Stimulated activated CD4-positive, alpha-beta T cell treated with anti-CD3 and anti-CD28 coated beads, Interleukin-1b, Interleukin-23, amount 100 ng/mL, for 1 hour (primary cell): ENCODE measurements at places on chromosomes 4 and X.

GRCh38 chrX:47360423-47361179 lies 9.8 kb upstream of the ZNF157 start:
- DNase-seq, result no peak

DNA sequence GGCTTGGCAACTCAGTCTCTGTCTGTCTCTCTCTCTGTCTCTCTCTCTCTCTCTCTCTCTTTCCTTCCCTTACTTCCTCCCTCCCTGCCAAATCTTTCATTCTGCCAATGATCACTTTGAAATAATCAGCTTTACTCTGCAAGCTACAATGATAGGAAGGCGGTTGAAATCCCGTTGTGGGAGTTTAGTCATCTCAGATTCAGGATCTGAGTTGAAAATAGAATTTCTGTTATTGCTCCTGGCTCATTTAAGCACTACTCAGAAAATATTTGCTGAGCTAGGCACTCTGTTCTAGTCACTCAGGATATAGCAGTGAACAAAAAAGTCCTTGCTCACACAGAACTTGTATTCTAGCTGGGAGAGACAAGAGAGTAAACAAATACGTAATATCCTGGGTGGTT lies 56.3 kb upstream of the DCTD start:
- DNase-seq, result no peak

- no peak for DNase-seq
These were observed 39.3 kb upstream of the MXD4 start for GRCh38 chr4:2301225-2301642.

DNA sequence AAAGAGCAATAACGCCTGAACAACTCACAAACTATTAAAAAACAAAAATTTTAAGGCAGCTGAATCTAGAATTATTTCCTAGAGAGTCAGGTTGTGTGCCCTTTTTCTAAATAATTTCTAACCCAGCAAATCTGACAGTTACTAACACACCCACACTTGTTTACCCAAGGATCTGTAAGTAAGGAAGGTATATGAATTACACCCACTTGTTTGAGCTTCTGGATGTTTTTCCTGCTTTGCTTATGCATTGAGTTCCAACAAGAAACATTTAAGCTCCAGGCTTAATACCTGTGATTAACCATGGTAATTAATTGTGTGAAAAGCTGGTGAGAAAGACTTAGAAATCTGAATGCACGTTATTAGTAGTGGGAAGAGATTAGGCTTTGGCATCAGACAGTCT lies 1.5 kb downstream of the NIPAL1 start:
- DNase-seq, result no peak

- DNase-seq, result no peak
These were observed 67.7 kb upstream of the SPANXN2 start for GRCh38 chrX:143788265-143788664.
